ENCODE measurements at places on chromosomes 1 and 21.

DNA sequence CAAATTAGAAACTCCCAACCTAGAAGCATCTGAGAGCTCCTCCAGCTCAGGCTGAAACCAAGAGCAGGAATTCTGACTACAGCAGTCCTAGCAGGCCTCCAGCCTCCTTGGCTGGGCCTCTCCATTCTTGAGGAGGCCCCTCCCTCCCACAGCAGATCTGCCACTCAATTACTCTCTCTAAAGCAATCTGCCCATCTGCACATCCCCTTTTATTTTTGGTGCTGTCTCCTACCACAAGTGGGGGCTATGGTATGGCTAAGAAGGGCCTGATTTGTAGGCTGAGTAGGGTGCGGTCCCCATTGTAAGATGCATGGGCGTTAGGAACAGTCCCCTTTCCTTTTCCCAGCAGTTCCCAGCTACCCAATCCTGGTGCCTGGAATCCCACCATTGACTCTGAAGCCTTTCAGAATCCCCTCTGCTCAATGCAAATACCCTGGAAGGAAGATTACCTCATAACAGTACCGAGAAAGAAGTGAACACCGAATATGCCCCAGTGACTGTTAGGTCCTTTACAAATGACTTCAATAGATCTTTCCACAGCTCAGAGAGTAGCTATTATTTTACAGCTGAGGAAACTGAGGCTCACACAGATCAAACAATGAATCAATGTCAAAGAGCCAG, 11.6 kb upstream of the TTC39A start:
- no peak for DNase-seq

- DNase-seq = no peak
Observed at GRCh38 chr1:32274646-32275340, 17.1 kb upstream of the HDAC1 start.

DNA sequence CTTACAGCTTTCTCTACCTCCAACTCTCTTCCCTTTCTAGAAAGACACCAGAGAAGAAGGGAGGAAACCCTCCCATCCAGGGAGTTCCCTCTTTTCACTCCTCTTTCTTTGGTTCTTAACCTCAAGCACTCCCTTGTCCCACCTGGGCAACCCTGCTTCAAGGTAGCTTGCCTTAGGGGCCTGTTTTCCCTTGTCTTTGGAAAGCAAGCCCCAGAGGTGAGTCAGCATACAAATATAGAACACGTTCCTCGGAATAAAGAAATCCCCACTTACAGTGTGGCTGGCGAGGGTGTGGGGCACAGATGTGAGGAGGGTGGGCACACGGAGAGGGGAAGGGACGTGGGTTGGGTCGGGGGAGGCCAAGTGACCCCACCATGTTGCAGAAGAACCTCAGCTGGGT, 26.1 kb upstream of the KCNE2 start:
- DNase-seq = no peak

GRCh38 chr1:68800182-68800581, 303.3 kb upstream of the DEPDC1 start:
- no peak for DNase-seq
